ENCODE measurements at places on chromosomes 13 and 19. TPM values are rescaled to one million over a fixed set of nuclear protein-coding genes. Genes with fewer than 3 reads are reported as not detected.

DNA sequence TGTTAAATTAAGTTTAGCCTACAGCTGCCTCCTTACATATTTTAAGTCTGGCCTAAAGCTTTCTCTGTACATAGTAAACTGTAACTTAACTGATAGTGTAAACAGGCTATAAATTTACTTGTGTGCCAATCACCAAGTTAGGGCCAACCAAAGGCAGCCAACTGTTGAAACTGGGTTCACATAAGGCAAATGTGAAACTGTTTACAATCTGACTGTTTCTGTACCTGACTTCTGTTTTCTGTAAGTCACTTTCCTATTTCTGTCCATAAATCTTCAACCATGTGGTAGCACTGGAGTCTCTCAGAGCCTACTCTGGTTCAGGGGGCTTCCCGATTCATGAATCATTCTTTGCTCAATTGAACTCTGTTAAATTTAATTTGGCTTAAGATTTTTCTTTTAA is 103.1 kb downstream of the RAP2A start:
- no peak for DNase-seq

GRCh38 chr13:87122551-87122950 is 548.6 kb upstream of the SLITRK5 start:
- no peak for DNase-seq

Gene SLC17A7
- 1.3 TPM for total RNA-seq

Gene AZU1
- not detected for total RNA-seq

- no peak for DNase-seq
Measured at GRCh38 chr13:112851107-112852038, 117.6 kb upstream of the MCF2L start.

DNA sequence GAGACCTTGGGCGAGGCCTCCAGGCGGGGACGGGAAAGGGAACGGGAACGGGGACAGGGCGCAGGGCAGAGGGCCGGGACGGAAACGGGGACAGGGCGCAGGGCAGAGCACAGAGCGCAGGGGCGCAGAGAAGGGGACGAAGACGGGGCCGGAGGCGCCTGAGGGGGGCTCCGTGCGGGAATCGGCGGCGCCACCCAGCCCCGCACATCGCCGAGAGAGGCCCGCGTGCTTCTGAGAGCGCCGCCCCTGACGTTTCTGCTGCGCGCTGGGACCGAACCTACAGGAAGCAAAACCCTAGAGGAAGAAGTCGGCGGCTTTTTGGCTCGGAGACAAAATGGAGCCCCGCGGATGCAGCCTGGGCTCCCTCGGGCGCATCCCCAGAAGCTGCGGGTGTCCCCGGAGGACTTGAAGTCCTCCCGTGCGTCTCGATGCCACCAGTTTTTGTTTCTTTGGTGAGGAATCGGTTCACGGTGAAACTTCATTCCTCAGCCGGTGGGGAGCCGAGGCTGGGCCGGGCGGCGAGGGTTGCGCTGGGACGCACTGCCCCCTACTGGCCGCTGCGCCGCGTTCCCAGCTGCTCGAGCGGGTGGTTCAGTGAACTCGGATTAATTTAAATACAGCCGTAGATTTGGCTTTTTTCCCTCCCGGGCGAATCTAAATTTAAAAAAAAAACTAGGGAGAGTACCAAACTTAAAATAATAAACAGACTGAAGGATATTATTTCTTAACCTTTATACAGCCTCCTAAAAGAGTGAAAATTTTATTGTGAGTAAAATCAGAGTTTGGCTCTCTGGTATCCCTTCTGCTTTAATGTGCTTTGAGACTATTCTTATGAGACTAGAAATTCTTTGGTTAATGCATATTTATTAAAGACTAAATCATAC is 350.0 kb upstream of the ARGLU1 start:
- peak; percentile 71 for DNase-seq

DNA sequence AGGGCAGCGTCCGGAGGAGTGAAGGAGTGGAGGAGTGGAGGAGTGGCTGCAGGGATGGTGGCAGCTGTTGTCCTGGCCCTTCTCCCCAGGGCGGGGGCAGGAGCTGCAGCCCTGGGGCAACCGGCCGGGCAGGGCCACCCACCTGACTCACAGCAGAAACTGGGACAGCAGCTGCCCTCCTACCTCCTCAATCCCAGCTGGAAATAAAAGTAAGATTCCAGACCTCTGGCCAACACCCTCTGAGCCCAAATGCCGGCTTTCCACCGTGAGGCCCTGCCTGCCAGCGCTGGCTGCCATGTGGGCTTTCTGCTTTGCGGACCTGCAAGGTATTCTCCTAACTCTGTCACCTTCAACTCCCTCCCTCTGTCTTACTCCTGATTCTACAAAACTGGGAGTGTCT is 3.3 kb upstream of the CLPP start:
- DNase-seq: no peak

Gene FAM216B
- not detected for total RNA-seq

GRCh38 chr13:27709779-27710178 is 82.5 kb upstream of the GSX1 start:
- no peak for DNase-seq

Gene CNFN
- 0.95 TPM for total RNA-seq

Gene GJB6
- total RNA-seq: not detected

Gene FOSB
- 2.4 TPM for total RNA-seq

GRCh38 chr19:38908911-38909310 is 3.1 kb downstream of the CCER2 start:
- DNase-seq: no peak

DNA sequence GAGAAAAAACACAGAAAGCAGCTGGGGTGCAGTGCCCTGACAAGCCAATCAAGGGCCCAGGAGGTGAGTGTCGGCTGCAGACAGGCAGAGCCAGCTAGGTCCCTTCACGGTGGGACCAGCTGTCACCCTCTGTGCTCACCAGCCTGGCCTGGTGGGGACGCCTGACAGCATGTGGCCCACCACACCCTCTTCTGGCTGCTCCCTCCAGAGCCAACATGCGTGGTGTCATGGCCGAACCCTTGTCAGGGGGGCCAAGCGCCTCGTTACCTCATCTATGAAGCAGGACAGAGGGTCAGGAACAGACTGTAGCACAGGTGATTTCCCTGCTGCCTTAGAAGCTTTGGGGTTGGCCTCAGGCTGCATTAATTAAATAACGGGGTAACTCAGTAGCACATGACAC is 40.0 kb upstream of the ISYNA1 start:
- DNase-seq: no peak

- no peak for DNase-seq
Measured at GRCh38 chr19:15138427-15138826, 31.2 kb downstream of the SYDE1 start.

- peak; percentile 93 for DNase-seq
Measured at GRCh38 chr19:3154957-3155736, 19.3 kb downstream of the GNA15 start.

GRCh38 chr19:16153582-16154336 is 10.3 kb downstream of the HSH2D start:
- peak; percentile 75 for DNase-seq

DNA sequence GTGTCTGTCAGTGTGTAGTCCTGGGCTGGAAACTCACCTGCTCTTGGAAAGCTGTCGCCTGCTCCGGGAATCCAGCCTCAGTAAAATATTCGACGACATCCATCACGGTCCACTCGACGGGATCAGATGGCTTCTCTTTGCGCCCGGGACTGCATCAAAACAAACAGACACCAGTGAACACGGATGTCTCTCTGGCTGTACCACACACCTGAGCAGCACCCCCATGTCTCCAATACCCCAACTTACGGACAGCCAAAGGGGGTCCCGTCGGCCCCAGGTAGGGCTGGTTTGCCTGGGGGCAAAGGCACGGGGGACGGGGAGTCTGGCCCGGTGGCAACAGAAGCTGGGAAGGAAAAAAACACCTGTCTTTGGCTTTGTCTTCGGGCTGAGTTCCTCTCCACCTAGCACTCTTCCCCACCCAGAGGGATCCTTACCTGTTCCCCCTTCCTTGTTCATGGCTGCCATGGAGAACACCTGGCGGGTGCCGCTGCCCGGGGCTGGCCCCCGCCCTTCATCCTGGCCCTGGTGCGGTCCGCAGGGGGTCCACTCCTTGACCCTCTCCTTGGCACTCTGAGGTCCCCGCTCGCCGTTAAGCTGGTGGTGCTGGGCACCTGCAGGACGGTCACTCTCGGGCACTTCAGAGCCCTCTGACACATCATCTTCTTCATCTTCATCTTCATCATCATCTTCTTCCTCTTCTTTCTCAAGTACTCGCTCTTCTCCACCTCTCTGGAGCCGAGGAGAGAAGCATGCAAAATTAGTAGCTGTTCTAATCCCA is 1.7 kb downstream of the SAMD1 start:
- DNase-seq: no peak

DNA sequence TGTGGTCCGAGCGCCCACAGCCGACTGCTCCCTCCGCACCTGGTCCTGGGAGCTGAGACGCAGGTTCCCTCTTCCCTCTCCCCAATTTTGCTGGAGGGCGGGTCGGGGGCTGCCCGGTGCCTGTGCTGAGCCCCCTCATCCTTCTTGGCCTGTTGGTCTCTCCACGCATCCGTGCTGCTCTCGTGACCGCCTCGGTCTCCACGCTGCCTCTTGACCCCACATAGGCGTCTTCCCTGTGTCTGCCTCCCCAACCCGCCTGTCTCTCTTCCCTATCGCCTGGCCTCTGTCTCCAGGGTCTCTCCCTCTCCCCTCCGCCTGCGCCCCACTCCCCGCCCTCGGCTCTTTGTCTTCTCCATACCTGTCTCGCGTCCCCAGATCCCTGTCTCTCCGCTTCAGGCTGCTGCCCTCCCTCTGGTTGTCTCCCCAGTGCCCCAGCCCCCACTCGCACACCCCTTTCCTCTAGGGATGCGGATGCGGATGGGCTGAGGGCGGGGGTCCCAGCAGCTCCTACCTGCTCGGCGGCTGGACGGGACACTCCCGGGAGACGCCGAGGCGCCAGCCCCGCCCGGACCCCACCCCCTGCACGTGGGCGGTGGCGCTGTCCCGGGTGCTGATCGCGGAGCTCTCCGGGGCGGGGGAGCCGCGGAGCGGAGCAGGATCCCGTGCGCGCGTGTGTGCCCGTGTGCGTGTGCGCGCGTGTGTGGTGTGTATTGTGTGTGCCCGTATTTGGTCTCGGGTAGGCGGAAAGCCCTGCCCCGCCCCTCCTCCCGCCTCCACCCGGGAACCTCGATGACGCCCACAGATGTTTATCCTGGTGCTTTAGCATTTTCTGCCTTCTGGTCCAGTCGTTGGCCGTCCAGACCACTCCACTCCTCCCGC is at the start of gene SYT5:
SYT5 (minus strand) TSS at position 684 of the 879 bp plus-strand sequence. CDS start 1,248 bp downstream, outside the sequence.
- peak; percentile 29 for DNase-seq

DNA sequence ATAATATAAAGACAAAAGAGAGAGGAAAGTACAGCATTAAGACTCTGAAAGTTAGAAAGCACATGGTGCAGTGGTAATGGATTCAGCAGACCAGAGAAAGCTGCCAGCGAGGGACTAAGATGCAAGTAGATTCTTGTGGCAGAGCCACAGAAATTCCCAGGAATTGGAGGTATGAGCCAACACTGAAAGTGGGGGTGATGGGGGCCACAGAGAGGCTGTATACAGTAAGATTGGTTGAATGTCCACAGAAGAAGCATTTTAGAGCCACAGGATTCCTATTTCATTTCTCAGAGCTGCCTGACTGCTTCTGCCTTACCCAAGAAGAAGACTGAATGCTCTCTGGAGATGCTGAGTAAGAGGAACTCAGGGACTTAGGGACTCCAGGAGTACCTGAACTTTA is 295.0 kb downstream of the LMO7 start:
- DNase-seq: no peak

GRCh38 chr19:44204772-44205171 is 7.6 kb upstream of the ZNF227 start:
- no peak for DNase-seq

DNA sequence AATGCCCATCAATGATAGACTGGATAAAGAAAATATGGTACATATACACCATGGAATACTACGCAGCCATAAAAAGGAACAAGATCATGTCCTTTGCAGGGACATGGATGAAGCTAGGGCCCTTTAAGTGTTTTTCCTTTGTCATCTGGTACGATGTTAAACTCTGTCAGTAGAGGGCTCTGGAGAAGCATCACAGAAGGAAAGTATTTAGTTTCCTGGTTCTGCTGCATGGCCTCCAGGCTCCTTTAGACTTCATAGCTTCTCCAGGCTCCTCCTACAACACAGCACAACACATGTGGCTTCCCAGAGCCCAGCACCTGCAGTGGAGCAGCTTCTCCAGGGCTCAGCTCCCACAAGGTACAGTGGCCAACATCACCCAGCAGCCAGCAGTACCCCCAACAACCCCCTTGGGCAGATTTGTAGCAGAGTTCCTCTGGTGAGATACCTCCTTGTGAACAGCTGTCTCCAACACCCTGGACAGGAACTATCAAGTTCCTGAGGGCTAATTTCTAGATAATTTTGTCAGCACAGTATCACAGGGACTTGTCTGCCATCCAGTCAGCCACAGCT is 63.4 kb downstream of the KCTD12 start:
- peak; percentile 8 for DNase-seq

DNA sequence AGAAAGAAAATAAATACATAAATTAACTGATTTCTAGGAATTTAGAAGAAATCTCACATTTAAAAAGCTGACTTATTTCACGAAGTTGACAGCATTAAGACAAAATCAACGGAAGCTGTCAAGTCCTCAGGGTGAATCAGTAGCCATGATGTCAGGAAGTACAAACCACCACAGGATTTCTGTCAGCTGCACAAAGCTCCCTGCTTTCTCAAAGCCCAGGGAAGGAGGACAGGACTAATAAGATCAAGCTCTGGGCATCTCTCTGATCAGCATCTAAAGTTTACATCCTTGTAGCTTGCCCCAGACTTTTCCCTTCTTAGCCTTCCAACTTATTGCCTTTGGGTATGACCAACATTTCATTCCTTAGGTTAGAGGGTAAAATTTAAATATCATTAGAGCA is 9.4 kb downstream of the DCT start:
- no peak for DNase-seq

Gene PTOV1
- 105 TPM for total RNA-seq

Gene ZNF763
- 7.7 TPM for total RNA-seq

- DNase-seq: no peak
Measured at GRCh38 chr13:20717581-20718542, 14.4 kb downstream of the IL17D start.

- no peak for DNase-seq
Measured at GRCh38 chr13:21834521-21834920, 163.6 kb downstream of the FGF9 start.

- no peak for DNase-seq
Measured at GRCh38 chr13:113849546-113849945, 14.3 kb downstream of the GAS6 start.

Gene PABPC3
- total RNA-seq: 0.39 TPM

Gene DNAJC15
- total RNA-seq: not detected

Data from OCI-LY7 (cell line).